ENCODE measurements at places on chromosomes 1 and 21. TPM values are rescaled to one million over a fixed set of nuclear protein-coding genes. Genes with fewer than 3 reads are reported as not detected.

- no peak for DNase-seq
Measured at GRCh38 chr1:230143534-230143933, 76.5 kb downstream of the GALNT2 start.

The MYBPH gene
- total RNA-seq, result not detected

The RIPK4 gene
- total RNA-seq, result not detected

The CHAF1B gene
- 29.2 TPM for total RNA-seq

- DNase-seq, result no peak
Measured at GRCh38 chr1:243735457-243735856, 114.6 kb downstream of the AKT3 start.

- DNase-seq, result no peak
Measured at GRCh38 chr1:10912441-10912840, 100.0 kb upstream of the TARDBP start.

DNA sequence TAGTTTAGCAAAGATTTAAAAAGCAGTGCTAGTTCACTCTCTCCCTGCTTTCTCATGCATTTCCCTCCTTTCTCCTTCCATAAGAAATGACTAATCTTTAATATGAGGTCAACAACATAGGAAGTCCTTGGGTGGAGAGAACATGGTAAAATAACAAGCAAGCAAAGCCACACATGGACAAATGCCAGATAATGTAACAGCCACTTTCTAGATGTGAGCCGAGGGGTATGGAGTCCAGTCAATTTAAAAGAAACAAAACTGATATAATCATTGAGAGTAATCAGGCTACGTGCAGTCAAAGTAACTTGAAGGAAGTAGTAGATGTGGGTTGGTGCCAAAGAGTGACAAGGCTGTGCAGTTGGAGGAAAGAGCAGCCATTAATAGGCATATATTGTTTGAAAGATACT, 69.6 kb downstream of the DUSP10 start:
- no peak for DNase-seq

DNA sequence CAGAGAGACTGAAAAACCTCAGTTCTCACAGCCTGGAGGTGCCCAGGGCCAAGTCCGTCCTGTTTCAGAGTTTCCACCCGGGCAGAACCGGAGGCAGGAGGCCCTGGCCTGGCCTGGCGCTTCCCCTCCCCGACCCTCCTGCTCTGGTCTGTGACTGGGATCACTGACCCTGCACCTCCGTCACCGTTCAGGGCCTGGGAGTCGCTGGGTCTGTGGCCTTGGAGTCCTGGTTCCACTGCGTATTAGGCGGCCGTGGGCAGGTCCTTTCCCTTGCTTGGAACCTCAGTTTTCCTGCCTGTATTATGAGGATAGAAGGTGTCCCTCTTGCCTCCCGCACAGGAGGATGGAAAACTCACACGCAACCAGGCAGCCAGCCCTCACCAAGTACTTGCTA, 533 bp upstream of the PLA2G2E start:
- DNase-seq, result no peak

DNA sequence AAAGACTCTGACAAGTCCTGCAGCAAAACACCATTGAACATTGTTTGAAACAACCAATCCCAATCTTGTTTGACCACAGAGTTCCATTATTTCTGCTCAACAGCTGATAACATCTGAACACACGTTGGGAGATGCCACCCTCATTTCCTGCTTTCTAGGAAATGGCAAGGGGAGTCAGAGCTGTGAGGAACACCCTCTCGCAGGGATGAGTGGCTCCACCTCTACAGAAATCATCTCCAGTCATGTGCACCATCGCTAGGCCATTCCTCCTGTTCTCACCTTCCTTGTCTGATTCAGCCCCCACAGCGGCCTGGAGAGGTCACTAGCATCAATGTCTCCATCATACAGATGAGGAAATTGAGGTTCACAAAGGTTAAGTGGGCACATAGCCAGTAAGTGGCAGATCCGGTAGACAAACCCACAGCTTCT, 22.4 kb upstream of the RUNX3 start:
- DNase-seq, result peak; percentile 81

DNA sequence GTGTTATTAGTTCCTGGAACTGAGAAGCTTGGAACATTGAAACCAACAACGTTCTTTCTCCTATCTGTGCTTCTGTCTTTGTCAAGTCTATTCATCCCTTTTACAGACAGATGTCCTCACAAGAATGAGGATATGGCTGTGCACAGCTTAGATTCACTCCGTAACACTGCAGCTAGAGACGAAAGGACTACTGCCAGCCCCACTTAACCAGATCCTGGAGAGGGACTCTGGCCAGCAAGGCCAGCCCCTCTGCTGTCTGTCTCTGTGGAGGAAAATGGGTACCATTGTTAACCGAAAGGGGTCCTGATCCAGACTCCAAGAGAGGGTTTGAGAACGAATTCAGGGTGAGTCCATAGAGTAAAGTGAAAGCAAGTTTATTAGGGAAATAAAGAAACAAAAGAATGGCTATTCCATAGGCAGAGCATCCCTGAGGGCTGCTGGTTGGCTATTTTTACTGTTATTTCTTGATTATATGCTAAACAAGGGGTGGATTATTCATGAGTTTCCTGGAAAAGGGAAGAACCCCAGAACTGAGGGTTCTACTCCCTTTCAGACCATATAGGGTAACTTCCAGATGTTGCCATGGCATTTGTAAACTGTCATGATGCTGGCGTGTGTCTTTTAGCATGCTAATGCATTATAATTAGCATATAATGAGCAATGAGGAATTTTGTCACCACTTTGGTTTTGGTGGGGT, 17.4 kb upstream of the USP24 start:
- no peak for DNase-seq

DNA sequence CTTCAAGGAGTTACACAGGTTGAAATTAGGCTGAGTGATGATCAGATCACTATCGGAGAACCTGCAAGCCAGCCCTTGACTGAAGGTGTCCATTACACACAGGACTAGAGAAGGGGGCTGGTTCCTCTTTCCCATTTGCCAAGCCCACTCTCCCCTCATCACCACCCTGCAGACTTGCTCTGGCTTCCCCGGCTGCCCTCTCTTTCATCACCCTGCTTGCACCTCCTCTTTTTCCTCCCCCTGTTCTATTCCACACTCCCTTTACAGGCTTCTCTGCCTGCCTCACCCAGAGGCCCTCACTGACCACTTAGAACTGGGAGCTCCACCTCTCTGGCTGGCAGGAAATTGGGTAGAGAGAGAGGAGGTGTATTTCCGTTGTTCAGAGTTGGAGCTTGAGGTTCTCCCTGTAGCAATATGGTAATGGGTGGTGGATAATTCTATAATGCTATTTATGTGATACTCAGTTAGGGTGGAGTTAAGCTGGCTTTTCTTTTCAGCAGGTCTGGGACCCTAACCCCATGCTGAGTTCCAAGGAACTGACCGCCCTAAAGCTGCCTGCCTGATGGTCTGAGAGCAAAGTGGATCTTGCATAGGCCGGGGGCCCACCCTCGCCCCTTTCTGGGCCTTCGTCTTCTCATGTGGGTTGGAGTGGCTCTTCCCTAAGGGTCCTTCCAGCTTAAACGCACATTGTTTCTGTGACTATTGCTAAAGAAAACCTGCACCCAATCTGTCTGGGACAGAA, 111.8 kb upstream of the ADAR start:
- DNase-seq, result no peak

The TSACC gene
- total RNA-seq, result not detected

The PRAMEF20 gene
- total RNA-seq, result not detected

The AMIGO1 gene
- 0.26 TPM for total RNA-seq

DNA sequence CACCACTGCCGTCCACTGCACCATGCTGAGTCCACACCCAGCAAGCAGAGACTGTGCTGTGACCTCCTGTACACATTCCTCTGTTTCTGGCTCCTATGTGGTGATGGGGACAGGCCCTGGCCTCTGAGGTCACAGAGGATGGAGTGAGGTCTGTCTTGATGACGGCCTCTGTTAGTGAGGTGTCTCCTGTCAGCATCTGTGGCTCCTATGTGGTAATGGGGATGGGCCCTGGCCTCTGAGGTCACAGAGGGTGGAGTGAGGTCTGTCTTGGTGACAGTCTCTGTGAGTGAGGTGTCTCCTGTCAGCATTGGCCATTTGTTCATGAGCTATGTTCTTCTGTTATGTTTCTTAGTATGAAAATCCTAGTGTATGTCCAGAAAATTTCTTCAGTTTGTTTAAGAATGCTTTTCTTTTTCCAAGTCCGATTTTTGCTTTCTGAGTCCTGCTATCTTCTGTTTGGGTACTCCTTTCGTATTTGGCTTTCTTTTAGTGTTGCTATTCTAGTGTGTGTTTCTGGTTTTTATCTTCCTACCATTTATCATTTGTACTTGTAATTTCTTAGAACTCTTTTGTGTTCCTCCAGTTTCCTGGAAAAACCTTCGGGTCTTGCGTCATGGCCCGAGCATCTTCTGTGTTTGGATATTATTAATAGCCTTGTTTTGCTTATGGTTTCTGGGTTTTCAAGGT, 13.4 kb downstream of the SNAP47 start:
- DNase-seq, result peak; percentile 87

DNA sequence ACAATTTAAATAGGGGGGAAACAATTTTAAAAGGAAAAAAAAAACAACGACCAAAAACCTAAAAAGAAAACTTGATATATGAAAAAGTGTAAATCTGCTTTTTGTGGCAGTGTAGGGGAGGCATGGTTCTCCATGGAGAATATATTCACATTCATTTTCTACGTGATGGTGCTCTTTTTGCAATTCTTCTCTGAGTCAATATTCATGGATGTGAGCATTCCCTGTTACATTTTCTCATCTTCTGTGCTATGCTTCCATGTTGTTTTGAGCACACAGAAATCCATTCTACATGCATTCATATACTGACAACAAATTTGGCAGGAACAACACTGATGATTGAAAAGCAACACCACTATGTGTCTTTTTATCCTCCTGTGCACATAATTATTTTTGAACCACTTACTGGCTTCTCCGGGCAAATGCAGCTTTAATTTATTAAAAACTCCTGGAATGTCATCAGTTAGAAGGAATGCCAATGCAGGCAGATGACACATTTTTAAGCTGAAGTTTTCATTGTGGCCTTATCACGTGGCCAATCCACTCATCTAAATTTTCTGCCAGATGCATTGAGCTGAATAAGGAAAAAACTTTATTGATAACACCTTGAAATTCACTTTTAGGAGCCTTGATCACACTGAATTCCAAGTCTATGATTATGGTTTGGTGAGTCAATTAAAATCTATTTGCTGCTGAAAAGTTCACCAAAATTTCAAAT, 590.6 kb downstream of the NUF2 start:
- no peak for DNase-seq

DNA sequence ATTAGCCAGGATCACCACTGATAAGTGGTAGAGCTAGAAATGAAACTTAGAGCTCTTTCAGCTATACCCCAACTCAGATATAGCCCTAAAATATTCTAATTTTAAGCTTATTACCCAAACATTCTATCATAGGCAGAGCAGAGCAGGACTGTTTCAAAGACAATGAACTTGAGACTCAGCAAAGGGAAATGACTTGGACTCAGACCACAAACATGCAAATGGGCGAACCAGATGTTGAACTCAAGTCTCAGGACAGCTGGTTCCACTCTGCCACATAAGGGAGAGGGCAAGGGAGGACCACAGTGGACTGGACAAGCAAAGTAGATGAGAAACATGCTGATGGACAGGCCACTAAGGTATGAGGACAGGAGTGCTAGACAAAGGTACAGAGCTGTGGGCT, 315.3 kb downstream of the OMA1 start:
- DNase-seq, result no peak

GRCh38 chr21:43762303-43763128, 13.6 kb downstream of the CSTB start:
- no peak for DNase-seq

Data from activated CD8-positive, alpha-beta memory T cell treated with anti-CD3 and anti-CD28 coated beads, Interleukin-2, amount 10 ng/mL, durations not matched to agents 7 days and 5 days (primary cell).